ENCODE measurements at places on chromosomes 3 and 15.

- no peak for DNase-seq
These were observed 50.8 kb downstream of the EFCAB12 start for GRCh38 chr3:129377615-129378014.

- peak; percentile 49 for DNase-seq
These were observed 59.4 kb downstream of the TMEM44 start for GRCh38 chr3:194573680-194574437.

DNA sequence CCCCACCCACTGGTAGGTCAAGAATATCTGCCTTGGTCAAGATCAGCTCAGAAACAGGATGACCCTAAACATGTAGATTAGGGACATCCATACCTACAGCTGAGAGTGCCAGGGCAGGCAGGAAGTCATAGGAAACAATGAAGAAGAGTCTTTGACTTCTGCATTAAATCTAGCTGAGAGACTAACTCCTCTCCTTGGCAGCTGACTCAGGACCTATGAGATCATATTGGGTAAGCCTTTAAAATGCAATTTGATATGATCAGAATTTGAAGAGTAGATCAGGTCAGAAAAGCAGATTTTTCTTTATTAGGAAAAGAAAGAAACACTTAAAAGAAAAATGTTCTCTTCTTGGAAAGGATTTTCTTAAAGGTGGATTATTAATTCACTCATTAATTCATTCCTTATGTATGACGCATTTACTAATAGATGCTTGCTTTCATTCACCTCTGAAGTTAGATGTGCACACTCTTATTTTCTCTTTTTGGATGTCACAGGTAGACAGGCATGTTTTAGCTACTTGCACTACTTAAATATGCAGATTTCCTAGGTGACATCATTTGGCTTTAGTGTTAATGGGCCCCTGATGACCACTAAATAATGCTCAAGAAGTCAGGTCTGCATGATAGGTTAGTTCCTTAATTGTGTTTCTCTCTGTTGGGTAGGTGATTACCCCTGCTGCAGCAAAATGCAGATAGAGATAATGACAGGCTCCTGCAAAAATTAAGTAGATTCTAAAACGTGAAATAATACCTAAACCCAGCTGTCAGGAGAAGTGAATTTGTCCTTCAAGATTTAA is 35.7 kb upstream of the GSK3B start:
- DNase-seq, result no peak

DNA sequence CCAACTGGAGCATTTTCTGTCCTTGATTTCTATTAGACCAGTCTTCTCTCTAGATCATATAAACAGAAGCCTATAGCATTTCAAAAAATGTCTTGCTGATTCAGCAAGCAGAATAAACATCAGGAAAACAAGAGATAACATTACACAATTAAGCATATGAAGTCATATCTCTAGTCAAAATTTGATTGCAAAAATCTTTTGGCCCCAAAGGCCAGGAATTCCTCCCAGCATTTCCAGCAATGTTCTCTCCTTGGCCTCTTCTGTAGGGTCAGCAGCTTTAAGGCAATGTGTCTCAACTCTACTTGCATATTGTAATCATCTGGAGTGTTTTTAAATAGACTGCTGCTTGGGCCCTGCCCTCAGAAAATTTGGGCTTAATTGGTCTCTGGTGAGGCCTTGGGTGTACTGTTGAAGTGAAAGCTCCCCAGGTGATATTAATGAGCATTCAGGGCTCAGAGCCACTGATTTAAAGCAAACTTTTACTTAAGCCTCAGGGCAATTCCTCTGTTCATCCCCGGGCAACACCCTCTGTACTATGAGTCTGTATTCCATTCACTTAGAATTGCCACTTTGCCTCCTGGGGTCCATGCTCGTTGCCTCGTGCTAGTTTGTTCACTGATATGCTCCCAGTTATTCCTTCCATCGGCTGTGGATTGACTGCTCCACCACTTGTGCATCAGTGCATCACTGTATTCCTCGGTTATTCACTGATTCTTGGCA is 1072.6 kb downstream of the ROBO2 start:
- DNase-seq, result no peak

- no peak for DNase-seq
These were observed 338.7 kb downstream of the CLSTN2 start for GRCh38 chr3:140273542-140274195.

- no peak for DNase-seq
These were observed 19.5 kb downstream of the XYLB start for GRCh38 chr3:38366082-38366481.

- no peak for DNase-seq
These were observed 4.2 kb downstream of the RPL15 start for GRCh38 chr3:23921052-23921511.

DNA sequence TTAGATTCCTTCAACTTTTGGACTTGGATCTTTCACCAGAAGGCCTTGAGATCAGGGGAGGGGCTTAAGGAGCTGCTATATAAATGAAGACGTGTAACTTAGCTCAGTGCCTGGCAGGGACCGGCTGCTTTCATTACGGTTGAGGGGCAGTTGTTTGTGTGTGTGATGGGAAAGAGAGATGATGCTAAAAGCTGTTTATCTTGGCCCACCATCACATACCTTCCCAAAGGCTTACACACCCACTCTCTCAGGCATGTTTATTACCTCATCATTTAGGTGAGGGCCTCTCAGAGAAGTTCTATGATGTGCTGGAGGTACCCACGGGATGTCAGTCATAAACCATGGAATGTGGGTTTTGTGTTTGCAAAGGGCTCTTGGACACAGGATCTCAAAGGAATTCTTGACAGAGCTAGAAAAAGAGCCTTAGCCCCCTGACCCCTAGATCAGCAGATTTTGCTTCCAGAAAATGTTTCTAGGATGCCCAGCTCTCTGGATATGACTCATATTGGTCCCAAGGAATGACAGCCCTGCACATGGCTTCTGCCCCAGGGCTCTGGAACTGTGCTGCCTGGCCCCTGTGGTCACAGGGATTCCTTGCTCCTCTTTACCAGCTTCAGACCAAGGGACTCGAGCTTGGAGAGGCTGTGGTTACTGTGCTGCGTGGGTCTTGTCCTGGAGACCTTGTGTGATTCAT is 15.9 kb upstream of the SMAD3 start:
- peak; percentile 98 for DNase-seq

DNA sequence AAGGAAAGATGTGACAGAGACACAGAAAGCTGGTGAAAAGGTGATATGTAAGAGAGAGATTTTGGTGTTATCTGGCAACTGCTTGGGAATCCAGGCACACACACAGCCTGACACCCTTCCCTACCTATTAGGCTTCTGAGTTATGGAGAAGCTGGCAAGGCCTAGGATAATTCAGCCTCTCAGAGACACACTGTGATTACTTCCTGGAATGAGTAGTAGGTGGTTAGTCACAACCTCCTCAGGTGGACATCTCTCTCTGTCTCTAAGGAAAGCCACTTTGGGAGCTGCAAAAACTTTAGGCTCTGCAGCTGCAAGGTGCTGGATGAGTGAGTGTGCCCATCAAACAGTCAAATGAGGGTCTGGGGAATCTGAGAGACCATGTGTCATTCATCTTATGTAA is 201.9 kb downstream of the PDCD6IP start:
- no peak for DNase-seq

DNA sequence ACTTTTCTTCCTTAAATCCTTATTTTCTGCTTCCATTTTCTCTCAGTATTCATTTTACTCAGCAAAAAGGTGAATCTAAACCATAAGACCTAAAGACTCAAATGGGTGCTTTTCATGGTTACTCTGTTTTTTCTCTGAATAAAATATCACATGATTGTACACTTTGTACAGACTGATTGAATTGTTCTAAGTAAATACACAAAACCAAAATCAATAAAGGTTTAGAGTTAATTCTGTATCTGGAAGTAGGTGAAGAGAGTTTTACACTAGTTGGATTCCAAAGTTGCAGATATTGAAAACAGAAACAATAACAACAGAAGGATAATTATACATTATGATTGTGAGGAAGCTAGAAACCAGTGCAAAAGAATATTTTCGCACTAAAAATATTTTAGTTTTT is 546.2 kb downstream of the TUSC7 start:
- no peak for DNase-seq

GRCh38 chr3:13544951-13545651 is 3.8 kb upstream of the FBLN2 start:
- no peak for DNase-seq

DNA sequence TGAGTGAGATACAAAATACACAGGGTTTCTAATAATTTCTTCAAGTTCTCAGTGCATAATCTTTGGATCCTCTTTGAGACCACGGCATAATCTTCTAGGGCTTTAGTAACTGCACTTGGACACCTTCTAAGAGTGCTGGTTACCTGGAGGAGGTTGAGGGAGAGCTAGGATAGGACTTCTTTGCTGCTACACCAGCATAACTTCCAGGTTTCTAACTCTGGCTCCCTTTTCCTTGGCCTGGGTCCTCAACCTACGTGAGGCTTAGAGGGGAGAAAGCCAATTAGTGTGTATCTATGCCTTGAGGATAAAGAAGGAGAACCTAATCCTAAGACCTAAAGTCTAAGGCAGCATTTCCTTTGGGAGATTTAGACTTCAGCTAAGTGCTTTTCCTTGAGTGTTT is 184.8 kb downstream of the LSAMP start:
- DNase-seq, result no peak

DNA sequence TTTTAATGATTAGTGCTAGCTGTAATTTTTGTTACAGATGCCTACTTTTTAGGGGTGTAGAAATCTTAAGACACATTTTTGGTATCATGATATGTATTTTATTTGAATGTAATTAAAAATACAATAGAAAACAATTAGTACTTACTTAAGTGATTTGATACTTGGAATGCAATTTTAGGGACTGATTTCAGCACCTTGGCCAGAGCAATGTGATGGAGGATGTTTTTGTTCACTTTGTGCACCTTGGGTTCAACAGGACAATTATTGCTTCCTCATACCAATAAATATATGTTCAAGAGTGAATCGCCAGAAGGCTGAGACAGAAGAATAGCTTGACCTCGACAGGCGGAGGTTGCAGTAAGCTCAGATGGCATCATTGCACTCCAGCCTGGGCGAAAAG is 22.3 kb downstream of the GMNC start:
- DNase-seq, result peak; percentile 33

GRCh38 chr15:57143511-57144078 is 225.2 kb downstream of the TCF12 start:
- no peak for DNase-seq

GRCh38 chr3:61563313-61564271 is 2.2 kb downstream of the PTPRG start:
- no peak for DNase-seq

DNA sequence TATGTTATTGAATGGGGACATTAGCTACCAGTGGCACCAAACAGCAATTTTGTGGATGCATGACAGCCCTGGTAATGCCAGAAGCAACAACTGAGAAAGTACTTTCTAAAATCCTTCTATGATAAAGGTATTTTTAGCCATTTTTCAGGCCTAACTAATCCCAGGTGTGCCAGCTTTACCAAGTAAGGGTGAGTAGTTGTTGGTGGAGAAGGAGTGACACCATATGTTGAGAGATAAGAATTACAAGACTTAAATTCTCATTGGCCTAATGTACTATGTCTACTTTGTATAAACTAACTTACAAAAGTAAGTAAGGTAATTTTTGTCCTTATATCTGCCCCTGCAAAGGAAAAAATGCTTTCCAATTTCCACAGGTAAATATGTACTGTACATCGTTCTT is 4.1 kb upstream of the COX17 start:
- peak; percentile 49 for DNase-seq

GRCh38 chr3:13526626-13526949 is 22.3 kb upstream of the FBLN2 start:
- DNase-seq, result no peak

GRCh38 chr15:77002436-77002835 is 7.5 kb downstream of the PSTPIP1 start:
- no peak for DNase-seq

- peak; percentile 29 for DNase-seq
These were observed 100.0 kb downstream of the THBS1 start for GRCh38 chr15:39680868-39681267.

DNA sequence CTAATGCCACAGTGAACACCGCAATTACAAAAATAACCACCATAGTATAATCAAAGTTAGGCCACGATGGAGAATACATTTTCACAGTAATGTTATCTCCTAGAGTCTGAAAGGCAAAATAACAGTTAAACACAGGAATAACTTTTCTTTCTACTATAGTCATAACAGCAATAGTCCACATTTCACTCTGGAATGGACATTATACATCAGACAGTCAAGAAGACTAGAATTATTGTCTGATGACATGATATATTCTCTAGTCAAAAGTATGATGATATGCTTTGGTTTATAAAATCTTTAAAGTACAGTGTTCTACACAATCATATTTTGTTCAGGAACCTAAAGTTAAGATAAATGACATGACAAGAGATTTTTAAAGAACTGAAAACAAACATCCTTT is 18.0 kb downstream of the SPPL2A start:
- DNase-seq, result no peak

GRCh38 chr3:11389386-11390268 is 117.4 kb downstream of the ATG7 start:
- DNase-seq, result peak; percentile 23

GRCh38 chr3:111128884-111129283 is 57.3 kb downstream of the NECTIN3 start:
- peak; percentile 18 for DNase-seq

DNA sequence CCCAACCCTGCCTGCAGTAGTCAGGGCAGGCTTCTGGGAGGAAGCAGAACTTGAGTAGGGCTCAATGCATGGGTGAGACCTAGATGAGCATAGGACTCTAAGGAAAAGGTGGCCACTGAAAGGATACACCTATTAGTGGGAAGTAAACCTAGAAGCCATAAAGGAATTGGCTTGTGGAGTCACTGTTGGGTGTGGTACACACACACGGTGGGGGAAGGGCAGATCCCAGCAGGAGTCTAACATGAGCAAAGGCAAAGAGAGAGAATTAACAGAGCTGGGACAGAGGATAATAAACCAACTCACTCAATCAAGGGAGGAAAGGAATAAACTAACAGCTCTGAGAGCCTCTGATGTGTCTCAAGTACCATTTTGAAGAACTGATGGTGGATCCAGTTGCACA is 23.1 kb downstream of the DAPK2 start:
- DNase-seq, result no peak

DNA sequence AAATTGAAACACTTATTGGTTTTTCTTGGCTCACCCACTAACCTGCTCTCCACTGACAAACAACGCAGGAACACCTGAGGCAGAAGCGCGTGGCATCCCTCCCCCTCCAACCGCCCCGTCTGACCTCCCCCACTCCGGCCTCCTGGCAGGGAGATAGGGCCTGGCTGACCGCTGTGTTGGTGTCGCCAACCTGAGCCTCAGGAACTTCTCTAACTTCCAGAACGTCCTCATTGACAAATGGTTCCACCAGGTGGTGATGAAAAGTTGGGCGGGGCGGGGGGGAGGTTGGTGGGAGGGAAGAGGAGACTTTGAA is 22.8 kb downstream of the IL17RD start:
- no peak for DNase-seq

DNA sequence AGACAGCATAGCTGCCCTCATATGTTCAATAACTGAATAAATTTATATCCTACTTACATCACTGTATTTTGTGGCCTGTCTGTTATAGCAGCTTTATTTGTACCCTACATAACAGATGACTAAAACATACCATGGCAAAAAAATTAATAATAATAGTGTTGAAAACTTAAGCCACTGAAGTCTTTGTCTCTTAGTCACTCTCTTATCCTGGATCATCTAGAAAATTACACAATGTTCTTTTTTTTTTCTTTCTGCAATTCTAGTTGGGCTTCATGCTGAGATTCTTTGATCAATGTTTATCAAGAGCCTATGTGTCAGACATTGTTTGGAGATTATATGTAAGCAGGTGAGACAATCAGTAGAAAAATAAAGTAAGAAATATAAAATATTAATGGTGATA is 519.3 kb upstream of the ARPP21 start:
- DNase-seq, result no peak
